ENCODE measurements at places on chromosomes 12 and 14.

GRCh38 chr12:68609998-68610369 lies 715 bp upstream of the RAP1B start:
- peak; percentile 36 for DNase-seq

GRCh38 chr12:15584366-15585041 lies 204.7 kb downstream of the EPS8 start:
- DNase-seq: peak; percentile 75

DNA sequence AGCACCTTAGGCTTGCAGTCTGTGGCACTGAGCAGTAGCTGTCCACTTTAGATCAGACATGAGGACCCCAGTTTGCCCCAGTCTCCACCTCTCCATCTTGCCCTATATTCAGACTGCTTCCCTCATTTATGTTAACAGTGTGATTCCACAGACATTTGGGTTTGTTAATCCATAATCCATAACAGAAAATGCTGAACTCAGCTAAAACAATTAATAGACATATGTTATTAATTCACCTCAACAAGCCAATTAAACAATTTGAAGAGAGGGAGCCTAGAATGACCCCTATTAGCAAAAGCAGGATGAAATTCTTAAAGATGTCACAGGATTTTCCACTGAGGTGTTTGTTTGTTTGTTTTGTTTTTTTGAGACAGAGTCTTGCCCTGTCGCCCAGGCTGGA lies 9.1 kb downstream of the CDKL1 start:
- no peak for DNase-seq

GRCh38 chr12:106039242-106039641 lies 99.5 kb downstream of the NUAK1 start:
- DNase-seq: no peak

GRCh38 chr14:94029265-94029664 lies 3.1 kb downstream of the OTUB2 start:
- no peak for DNase-seq

DNA sequence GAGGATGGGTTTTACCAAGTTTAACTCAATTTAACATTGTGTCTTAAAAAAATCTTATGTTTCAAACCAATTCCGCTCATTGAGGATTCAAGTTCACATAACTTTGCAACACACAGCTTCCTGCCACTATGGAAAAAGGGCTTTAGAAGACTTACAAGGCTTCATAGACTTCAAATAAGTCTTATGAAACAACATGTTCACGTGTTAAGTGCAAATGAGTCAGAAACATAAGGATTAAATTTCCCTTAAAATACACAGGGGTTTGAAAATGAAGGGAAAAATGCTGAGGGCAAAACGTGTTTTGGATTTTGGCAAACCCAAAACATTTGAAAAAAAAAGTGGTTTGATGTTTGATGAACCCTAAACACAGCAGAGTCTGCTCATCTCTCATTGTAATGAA lies 364.8 kb downstream of the BMP4 start:
- peak; percentile 62 for DNase-seq

- no peak for DNase-seq
These were observed 136.4 kb downstream of the PHLDA1 start for GRCh38 chr12:75894965-75895754.

DNA sequence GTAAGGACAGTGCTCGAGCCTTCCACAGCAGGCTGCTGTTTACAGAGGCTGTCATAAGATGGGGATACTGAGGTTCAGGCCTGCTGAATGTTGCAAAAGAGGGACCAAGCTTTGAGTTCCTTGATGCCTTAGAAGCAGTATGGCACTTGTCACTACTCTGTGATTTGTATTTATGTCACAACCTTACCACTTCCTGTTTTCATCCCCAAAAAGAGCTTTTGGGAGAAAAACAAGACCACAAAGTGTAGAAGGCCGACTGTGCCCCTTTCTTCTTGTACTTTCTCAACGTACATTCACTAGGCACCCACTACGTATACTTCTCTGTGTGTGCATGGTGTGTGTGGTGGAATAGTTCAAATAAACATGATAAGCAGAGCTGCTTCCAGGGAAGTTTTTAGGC lies 90.1 kb downstream of the DRAM1 start:
- DNase-seq: no peak

DNA sequence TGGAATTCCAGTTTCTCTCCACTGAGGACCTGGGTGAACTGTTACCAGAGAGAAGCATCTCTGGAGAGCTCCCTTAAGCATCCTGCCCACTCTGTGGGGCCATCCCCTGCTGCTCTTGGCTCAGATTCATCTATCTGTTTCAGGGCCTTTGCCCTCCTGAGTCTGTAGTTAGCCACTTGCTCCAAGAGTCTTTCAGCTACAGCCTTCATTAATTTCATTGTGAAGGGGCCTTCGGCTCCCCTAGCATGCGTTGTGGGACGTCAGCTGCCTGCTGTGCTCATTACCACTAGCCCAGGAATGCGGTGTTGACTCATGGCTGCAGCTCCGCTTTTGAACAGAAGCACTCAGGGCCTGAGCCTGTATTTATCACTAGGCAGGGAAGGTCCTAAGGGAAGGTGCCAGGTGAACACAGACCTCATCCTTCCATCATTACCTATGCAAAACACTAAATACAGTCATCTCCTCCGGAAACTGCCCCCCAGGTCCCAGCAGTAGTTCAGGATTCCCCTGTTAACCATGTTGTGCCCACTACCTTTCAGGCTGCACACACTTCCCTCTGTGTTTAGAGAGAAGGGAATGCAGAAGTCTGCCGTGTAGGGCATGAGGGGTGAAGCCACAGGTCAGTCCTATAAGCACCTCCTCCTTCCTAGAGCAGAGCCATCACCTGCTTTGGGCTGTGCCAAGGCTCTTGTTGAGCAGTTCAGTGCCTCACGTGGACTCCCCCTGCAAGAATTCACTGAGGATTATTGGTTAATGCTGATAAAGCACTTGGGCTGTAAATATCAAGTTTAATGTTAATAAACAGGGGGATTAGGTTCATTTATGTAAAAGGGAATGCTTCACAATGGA lies 191.4 kb downstream of the CACNA1C start:
- peak; percentile 86 for DNase-seq

DNA sequence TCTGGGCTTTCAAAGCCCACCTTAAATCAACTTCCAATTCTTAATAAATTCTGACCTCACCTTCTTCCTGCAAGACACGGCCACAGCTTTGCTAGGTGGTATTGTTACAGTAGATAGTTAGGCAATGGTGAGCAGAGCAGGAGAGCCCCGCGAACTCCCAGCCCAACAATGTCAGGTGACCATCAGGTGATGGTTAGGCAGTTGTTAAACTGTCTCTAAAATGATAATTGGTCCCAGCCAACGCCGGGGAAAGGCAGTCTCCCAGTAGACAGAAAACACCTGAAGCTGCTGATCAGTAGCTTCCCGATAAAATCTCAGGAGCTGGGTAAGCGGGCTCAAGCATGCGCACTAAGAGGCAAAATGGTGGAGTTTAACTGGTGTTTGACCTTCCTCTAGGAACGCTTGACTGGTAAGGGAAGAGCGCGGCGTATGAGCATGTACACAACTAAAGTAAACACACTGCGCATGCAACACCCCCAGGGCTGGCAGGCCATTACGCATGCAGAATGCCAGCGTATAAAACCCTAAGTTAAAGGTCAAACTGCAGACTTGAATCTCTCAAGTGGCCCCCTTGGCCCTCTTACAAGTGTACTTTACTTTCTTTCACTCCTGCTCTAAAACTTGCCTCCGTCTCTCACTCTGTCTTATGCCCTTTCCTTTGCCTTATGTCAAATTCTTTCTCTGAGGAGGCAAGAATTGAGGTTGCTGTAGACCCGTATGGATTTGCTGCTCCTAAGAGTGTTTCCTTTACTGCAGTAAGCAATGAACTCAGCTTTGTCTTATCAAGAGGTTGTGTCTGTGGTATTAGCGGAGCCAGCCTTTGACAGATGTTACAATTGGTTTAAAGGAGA lies 113.5 kb downstream of the C12orf75 start:
- no peak for DNase-seq

- no peak for DNase-seq
These were observed 70.1 kb downstream of the PRKD1 start for GRCh38 chr14:29857551-29857950.

GRCh38 chr14:54123841-54124240 lies 167.2 kb upstream of the BMP4 start:
- DNase-seq: peak; percentile 6

DNA sequence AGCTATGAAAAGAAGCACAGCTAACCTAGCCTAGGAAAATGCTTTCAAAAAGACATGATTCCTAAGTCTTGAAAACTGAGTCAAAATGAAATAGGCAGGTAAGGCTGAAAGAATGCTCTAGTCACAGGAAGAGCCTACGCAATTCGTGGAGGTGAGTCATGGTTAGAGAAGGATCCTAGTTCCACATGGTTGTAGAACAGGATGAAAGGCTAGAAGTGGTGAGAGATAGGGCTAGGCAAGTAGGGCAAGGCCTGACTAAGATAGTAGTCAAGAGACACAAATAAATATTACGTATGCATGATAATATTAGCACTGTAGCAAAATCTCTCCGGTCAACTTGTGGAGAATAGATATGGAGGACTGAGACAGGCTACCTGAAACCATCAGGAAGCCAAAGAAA lies 47.2 kb downstream of the PLCZ1 start:
- DNase-seq: no peak

DNA sequence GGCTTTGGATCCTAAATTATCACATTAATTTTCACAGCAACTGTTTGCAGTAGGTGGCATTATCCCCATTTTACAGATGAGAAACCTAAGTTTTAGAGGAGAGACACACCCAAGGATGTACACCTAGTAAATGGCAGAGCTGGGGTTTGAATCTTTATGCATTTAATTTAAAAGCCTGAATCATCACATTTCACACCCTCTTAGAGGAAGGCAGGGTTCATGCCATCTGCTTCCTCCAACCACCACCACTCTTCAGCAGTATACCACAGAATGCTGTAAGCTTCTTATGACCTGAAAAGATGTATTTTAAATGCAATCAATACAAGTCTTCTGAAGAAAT lies 90.3 kb downstream of the CRADD start:
- DNase-seq: no peak

DNA sequence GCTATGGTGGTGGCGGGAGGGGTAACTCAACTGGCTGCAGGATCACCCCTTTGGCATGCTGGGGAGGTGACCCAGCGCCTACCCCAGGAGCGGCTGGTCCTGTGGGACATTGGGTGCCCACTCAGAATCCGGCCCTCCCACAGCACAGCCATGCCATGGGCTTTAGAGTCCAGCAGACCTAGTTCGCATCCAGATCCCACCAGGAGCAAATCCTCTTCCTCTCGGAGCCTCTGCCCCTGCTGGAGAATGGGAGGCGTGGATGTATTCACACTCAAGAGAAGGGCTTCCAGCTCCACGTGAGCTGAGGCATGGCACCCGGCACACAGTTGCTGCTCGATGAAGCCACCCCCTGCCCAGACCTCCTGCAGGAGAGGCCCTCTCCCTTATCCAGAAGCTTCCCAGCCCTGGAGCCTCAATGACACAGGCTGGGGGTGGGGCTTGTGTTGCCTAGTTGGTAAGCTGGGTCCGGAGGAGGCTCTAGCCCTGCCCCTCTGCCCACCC lies 17.7 kb downstream of the FAM222A start:
- DNase-seq: no peak

- DNase-seq: no peak
These were observed 4.2 kb downstream of the ERO1A start for GRCh38 chr14:52690983-52691760.

DNA sequence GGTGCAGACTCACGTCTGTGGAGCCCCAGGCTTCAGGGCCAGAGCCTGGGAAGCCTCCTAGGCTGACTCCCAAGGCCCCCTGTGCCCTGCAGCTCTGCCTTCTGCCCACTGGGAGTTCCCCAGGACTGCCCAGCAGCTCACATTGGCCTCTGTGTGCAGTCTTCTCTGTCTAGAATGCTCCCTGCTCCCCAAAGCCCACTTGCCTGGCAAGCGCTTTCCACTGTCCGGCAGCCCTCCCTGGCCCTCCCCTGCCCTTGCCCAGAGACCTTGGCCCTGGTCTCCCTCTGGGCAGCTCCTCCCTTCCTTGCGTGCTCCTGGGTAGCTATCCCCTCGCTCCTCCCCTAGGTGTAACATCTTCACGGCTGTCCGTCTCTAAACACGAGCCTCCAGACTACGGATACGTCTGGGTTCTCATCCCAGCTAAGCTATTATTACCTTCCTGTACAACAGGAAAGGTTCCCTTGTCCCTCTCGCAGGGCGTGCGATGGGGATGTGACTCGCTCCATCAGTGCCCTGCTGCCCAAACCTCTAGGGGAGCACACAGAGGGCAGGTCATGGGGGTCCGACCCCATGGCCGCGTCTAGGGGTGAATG lies 325.5 kb upstream of the RTL1 start:
- DNase-seq: no peak

GRCh38 chr14:68782091-68782981 lies 10.5 kb downstream of the ZFP36L1 start:
- DNase-seq: no peak

- DNase-seq: no peak
These were observed 1.2 kb downstream of the PPTC7 start for GRCh38 chr12:110581931-110582275.

GRCh38 chr12:94769047-94769420 lies 118.7 kb upstream of the TMCC3 start:
- DNase-seq: no peak

- DNase-seq: no peak
These were observed 53.4 kb downstream of the HSD17B6 start for GRCh38 chr12:56816491-56816890.

DNA sequence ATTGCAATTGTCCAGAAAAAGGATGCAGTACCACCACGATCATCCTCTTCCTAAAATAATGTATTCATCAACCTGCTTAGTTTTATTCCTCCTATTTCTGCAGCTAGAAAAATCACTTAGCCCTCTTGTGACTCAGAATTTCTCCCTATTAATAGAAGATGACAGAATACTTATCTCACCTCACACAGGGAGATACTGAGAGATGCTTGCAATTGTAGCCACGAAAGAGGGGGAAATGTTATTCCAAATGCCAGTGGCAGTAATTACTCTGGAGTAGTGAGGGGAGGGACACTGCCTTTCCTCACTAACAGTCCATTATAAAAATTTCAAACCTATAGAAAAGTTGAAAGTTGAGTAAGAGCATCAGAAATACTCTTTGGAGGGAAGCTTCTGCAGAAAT lies 11.8 kb upstream of the DUSP6 start:
- no peak for DNase-seq

DNA sequence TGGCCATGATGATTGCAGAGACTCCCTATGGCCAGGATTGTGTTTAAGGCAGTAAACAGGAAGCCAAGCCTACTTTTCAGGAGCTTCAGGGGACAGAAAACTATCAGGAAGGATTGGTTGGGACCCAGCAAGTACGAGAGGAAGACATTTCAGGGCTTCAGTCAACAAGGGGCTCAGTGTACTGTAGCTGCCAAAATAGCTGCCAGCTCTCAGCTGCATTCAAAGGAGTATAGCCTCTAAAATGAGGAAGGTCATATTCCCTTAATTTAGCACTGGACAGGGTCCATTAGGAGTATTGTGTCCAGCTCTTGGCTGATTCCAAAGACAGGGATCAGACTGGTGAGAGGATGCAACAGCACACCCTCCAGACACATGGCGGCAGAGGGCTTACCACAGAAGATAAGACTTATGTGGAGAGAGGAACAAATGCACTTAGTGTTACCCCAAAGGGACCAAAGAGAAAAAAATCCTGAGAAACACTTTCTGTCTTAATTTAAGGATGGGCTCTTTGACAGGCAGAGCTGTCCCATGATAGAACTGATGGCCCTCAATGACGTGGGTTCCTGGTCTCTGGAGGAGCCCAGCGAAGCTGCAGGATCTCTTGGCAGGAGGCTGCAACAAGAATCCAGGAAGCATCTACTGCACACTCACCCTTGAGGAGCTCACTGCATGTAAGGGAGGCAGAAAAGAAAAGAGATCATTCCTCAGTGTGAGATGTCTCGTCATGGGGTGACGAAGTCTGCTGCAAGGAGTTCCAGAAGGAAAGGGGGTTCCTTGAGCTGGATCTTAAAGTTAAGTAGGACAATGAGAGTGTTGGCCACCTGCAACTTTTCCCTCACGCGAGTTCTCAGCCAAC lies 14.8 kb downstream of the BDKRB1 start:
- no peak for DNase-seq

- no peak for DNase-seq
These were observed 22.4 kb downstream of the RXYLT1 start for GRCh38 chr12:63802012-63802608.

Data from fibroblast of gingiva (primary cell).